ENCODE measurements at places on chromosomes 12 and 14.

DNA sequence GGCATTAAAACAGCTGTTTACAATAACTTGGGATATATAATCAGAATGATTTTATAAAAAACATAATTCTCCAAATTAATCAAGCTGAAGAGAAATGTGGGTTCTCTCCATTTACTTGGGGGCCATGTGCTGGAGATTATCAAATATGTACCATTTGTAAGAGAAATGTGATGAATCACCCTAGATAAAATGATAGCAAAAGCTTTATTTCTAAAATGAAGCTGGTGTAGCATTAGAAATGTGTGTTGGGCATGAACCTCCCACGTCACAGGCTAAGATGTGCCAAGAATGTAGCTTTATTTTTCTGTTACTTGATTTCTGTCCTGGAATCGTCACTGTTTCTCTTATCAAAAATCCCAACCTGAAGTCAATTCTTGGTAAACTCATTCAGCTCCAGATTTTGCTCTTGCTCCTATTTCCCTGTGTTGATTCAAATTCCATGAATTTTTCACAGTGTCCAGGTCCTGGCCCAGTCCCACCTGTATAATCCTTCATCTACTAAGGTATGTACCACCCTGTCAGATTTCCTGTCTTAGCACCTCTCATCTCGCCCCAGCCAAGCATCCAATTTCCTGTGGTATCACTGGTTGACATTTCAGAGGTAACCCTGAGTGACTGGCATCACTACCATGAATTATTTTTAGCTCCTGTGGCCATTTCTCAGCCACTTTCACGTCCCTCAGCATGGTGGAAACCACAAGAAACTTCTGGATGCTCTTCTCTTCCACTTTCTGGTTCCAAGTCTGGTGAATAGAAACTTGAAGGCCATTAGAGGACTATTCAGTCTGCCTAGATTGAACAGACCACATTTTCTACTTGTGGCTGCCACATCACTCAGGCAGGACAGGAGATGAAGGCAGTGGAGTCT, 103.6 kb upstream of the FLRT2 start:
- DNase-seq: no peak

DNA sequence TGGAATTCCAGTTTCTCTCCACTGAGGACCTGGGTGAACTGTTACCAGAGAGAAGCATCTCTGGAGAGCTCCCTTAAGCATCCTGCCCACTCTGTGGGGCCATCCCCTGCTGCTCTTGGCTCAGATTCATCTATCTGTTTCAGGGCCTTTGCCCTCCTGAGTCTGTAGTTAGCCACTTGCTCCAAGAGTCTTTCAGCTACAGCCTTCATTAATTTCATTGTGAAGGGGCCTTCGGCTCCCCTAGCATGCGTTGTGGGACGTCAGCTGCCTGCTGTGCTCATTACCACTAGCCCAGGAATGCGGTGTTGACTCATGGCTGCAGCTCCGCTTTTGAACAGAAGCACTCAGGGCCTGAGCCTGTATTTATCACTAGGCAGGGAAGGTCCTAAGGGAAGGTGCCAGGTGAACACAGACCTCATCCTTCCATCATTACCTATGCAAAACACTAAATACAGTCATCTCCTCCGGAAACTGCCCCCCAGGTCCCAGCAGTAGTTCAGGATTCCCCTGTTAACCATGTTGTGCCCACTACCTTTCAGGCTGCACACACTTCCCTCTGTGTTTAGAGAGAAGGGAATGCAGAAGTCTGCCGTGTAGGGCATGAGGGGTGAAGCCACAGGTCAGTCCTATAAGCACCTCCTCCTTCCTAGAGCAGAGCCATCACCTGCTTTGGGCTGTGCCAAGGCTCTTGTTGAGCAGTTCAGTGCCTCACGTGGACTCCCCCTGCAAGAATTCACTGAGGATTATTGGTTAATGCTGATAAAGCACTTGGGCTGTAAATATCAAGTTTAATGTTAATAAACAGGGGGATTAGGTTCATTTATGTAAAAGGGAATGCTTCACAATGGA, 191.4 kb downstream of the CACNA1C start:
- no peak for DNase-seq

GRCh38 chr14:104378698-104379113, 200.9 kb upstream of the C14orf180 start:
- no peak for DNase-seq

- DNase-seq: no peak
These were observed 905 bp upstream of the DLK1 start for GRCh38 chr14:100725587-100726387.

GRCh38 chr14:104475256-104475655, 104.3 kb upstream of the C14orf180 start:
- no peak for DNase-seq

DNA sequence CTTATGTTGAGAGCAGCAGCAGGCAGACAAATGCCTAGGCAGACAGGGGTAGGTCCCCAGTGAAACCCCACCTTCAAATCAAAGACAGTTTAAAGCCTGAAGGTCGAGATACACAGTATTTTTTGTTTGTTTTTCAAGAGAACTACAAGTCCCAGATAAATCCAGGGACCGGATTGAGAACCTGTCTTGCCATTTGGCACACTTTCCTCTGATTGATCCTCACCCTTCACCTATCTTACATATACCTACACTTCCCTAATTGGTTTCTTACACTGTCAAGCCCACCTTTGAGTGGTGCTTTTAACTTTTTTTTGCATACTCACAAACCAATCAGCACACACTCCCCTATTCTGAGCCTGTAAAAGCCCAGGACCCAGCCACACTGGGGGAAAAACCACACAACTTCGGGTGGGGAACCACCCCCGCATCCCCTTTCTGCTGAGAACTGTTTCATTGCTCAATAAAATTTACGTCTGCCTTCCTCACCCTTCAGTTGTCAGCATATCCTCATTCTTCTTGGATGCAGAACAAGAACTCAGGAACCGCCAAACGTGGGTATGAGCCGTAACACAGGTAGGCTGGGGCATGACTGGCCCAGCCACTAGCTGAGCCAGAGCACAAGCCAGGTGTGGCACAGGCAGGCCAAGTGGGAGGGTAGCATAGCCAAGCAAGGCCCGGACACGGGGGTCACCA, 11.1 kb downstream of the DICER1 start:
- DNase-seq: no peak

DNA sequence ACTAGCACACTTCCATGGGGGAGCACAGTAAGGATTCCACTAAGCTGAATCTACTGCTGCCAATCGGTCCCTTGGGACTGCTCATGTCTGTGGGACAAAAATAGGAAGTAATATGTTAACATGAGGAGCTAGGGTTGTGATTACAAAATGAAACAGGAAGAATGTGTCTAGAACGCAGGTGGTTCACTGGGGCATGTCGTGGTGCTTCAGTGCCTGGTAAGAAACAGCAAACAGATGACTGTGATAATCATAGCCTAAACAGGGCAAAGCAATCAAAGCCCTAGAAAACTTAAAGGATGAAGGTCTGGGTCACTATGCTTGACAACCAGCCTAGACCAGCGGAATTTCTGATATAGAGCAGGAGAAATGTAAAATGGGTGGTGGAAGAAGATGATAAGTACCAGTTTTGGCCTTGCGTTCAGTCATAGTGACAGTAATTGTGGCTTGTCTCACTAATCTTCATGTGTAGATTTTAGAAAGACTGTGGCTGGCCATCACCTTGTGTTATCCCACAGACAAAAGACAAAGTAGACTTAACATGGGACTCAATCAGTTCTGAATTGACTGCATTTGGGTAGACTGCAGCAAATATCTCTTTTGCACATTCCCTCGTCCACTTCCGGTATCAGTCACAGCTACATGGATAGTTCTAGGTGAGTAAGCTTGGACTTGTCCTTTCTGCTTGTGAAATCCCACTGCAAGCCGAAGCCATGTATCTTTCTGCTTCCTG, 51.4 kb downstream of the WASHC3 start:
- DNase-seq: no peak

DNA sequence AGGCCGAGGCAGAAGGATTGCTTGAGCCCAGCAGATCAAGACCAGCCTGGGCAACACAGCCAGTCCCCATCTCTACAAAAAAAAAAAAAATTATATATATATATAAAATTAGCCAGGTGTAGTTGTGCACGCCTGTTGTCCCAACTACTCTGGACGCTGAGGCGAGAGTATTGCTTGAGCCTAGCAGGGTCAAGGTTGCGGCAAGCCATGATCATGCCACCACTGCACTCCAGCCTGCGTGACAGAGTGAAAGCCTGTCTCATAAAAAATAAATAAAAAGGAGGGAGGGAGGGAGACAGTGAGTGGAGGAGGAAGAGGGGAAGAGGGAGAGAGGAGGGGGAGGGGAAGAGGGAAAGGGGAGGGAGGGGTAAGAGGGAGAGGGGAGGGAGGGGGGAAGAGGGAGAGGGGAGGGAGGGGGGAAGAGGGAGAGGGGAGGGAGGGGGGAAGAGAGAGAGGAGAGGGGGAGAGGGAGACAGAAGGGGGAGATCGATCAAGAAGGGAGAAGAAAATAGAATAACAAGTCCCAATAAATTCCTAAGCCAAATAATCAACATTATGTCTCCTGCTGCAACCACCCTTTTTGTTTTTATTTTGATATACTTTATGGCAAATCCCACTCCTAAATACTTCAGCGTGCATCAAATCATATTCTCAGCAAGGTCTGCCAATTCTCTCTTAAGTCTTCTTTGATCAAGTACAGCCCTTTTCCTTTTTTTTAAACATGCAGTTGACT, 163.9 kb downstream of the MED13L start:
- no peak for DNase-seq

DNA sequence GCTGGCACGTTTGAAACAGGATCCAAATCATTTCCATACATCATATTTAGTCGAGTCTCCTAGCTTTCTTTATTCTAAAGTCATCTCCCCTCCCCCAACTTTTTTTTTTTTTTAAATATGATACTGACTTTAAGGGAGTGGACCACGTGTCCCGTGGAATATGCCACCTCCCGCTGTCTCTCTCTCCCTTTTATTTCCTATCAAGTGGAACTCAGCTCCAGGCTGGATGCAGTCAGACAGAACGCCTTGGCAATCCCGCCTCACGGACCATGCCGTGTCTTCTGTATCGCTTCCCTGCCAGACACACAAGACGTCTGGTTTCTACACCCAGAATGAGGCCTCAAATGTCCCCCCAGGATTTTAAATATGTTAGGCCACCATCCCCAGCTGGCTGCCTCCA, 21.2 kb downstream of the BCL7A start:
- no peak for DNase-seq

DNA sequence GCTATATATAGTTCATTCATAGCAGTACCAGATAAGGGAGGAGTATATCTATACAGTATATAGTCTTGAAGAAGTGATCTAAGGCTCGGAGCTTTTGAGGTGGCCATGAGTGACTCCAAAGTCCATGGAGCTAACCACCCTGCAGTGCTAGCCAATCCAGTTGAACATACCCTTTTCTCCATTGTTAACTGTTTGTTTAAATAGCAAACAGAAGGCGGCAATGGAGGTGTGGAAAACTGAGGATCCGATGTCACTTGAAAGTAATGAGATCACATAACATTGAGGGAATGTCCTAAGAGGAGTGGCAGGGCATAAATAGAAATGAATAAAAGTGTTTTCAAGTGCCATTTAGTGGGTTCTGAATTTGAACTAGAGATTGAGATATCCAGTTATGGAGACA, 12.4 kb upstream of the SNAPC1 start:
- DNase-seq: no peak

DNA sequence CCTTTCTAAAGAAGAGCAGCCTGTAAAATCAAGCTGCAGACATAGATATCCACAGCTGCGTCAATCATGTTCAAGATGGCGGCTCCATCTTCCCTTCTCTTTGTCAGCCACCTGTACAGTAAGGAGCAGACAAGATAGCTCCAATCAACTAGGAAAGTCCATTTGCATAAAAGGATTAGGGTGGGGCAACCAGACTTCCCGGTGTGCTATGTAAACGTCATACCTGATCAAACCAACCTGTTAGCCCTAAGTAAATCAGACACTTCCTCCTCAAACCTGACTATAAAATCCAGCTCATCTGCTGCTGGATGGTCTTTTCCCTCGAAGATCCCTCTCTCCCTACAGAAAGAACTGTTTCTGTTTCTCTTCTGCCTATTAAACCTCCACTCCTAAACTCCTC, 60.1 kb downstream of the BCAT1 start:
- no peak for DNase-seq

DNA sequence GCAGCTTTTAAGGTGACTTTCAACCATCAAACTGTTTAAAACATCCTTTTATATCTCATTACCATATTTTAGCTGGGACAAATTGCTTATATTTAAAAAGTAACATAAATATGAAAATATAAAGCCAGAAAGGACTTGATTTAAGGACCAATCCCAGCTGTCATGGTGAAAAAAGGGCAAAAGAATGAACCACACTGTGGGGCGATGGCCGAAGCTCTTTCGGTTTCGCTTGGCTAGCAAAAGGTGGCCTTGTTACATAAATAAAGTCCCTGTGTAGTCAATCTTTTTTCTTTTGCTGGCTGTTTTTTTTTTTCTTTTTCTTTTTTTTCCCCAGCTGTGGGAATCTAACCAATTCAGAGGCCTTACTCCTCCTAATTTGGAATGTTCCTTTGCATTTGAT, 50.9 kb downstream of the FBXO33 start:
- no peak for DNase-seq
